ENCODE measurements at places on chromosomes 4 and X. TPM values are rescaled to one million over a fixed set of nuclear protein-coding genes. Genes with fewer than 3 reads are reported as not detected.

Gene PLRG1
- 41.6 TPM for total RNA-seq

Gene PAGE2
- not detected for total RNA-seq

Gene F8A2
- not detected for total RNA-seq

Gene IGFBP7
- 1,624 TPM for total RNA-seq

Gene CT45A6
- not detected for total RNA-seq

Gene GPR101
- total RNA-seq: not detected

Gene SPANXD
- total RNA-seq: not detected

Gene GPR173
- total RNA-seq: 1.5 TPM

Gene CDK16
- total RNA-seq: 86.1 TPM

Gene LRIT3
- total RNA-seq: not detected

Gene COX7B2
- total RNA-seq: not detected

Gene FOXR2
- not detected for total RNA-seq

Gene TEC
- not detected for total RNA-seq

Gene ADRA2C
- 7.0 TPM for total RNA-seq

Gene IQCM
- not detected for total RNA-seq

Gene STATH
- not detected for total RNA-seq

Gene NIPAL1
- total RNA-seq: under 0.01 TPM

Gene CT45A10
- not detected for total RNA-seq

Gene JCHAIN
- total RNA-seq: 0.35 TPM

Gene P2RY8
- total RNA-seq: not detected

Gene SPACA5
- total RNA-seq: not detected

Gene MRPS18C
- 14.1 TPM for total RNA-seq

Gene MAGEE1
- 0.47 TPM for total RNA-seq
